GM10248 (cell line): ENCODE measurements at places on chromosomes 1 and 21.
A peak's percentile ranks its signal among the peaks of the same experiment; 100 is the strongest.

GRCh38 chr21:42616446-42616845 lies 37.0 kb upstream of the PDE9A start:
- DNase-seq = no peak

DNA sequence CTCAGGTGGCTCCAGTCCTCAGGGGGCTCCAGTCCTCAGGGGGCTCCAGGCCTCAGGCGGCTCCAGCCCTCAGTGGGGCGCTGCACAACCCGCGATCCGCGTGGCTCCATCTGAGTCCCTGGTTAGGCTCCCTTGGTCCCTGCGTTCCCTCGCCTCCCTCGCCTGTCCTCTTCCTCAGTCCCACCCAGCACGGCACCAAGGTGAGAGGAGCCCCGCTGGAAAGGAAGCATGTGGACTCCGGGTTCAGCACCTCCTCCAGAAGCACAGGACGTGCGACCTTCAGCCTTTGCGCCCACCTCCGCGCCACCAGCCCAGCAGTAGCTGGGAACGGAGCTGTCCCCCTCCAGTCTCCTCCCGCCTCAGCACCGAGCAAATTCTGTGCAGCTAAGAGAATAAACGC lies 8.1 kb upstream of the OR2M5 start:
- DNase-seq = no peak

DNA sequence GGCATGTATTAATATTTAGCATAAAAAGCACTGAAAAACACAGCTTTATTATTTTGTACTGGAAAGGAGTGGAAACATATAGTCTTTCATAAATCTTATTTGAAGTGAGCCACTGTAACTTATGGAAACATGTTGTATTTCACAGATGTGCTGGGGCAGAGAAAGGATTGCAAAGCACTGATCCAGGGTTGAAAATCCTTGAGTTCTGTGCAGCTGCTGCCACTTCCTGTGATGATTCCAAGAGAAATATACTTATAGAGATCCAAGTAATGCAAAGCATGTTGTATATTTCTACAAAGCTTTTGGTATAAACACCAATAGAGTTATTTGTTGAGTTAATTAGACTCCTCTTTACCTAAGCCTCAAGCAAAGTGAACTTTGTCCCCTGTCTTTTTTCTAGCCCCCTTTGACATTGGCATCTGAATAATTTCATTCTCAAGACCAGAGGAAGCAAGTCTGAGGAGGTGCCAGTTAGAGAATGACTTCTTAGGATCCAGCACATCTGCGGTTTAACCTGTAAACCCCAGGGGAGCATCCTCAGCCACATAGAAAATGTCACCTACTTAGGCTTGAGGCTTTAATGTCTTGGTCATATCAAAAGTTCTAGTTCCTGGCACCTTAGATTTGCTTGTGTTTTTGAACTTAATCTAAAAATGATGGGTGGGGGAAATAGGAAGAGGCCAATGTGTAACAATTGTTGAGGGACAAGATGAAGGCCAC lies 173.3 kb downstream of the FASLG start:
- DNase-seq = no peak

- DNase-seq = no peak
Observed at GRCh38 chr1:162578071-162578700, 16.7 kb downstream of the UAP1 start.

- no peak for DNase-seq
Observed at GRCh38 chr1:90133133-90133532, 138.2 kb downstream of the ZNF326 start.

- no peak for DNase-seq
Observed at GRCh38 chr1:174740249-174740968, 259.3 kb upstream of the CACYBP start.

- DNase-seq = no peak
Observed at GRCh38 chr1:15051882-15052528, 101.5 kb upstream of the TMEM51 start.

DNA sequence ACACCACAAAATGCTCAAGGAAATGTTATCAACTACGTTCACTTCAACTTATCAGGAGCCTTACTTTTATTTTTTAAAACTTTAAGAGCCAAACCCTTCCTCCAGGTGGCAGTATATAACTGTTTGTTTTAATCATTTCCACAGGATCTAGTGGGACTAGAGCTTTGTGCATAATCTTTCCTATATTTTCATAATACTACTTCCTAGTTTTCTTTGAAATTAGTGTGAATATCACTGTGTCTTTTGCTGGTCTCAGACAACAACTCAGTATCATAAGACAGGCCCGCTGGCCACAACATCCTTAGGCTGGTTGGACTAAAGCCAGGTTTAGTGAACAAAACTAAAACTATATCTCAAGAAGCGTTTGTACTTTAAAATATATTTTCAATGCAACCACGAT lies 145.5 kb downstream of the TIAM1 start:
- DNase-seq = peak; percentile 38

- DNase-seq = no peak
Observed at GRCh38 chr1:72278461-72278860, 3.9 kb downstream of the NEGR1 start.

- DNase-seq = no peak
Observed at GRCh38 chr1:11245904-11246719, 16.2 kb downstream of the MTOR start.

GRCh38 chr1:228782662-228783417 lies 47.6 kb downstream of the RHOU start:
- no peak for DNase-seq

DNA sequence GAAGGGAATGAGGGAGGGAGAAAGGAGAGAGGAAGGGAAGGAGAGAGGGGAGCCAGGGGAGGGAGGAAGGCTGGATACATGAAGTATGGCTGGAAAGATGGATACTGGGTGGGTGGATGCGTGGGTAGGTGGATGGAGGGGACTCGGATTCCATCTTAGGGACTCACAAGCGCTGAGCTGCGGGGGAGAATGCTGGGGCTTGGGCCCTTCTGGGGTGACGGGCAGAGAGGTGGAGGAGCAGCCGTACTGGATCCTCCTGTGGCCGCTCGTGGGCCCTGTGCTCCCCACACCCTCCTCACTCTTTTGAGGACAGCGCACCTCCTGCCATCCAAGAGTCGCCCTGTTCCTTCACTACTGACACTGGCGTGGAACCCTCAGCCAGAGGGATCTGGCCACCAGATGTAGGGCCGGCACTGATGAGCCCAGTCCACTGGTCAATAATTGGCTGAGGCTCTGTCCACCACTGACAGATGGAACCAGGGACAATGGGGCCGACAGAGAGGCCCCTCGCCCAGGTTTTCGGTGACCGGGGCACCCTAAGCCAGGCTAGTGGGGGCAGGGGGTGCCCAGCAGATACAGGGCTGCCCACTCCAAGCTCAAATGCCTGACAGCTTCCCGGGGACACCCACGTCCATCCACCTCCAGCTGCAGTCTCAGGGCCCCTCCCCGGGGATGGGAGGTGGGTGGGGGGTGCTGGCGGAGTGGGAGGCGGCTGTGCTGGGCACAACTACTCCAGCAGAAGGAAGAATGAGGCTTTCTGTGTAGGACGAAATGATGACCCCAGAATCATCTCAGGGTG lies 4.4 kb upstream of the ACTRT2 start:
- DNase-seq = no peak

GRCh38 chr1:119795261-119796200 lies 15.7 kb downstream of the REG4 start:
- DNase-seq = no peak

DNA sequence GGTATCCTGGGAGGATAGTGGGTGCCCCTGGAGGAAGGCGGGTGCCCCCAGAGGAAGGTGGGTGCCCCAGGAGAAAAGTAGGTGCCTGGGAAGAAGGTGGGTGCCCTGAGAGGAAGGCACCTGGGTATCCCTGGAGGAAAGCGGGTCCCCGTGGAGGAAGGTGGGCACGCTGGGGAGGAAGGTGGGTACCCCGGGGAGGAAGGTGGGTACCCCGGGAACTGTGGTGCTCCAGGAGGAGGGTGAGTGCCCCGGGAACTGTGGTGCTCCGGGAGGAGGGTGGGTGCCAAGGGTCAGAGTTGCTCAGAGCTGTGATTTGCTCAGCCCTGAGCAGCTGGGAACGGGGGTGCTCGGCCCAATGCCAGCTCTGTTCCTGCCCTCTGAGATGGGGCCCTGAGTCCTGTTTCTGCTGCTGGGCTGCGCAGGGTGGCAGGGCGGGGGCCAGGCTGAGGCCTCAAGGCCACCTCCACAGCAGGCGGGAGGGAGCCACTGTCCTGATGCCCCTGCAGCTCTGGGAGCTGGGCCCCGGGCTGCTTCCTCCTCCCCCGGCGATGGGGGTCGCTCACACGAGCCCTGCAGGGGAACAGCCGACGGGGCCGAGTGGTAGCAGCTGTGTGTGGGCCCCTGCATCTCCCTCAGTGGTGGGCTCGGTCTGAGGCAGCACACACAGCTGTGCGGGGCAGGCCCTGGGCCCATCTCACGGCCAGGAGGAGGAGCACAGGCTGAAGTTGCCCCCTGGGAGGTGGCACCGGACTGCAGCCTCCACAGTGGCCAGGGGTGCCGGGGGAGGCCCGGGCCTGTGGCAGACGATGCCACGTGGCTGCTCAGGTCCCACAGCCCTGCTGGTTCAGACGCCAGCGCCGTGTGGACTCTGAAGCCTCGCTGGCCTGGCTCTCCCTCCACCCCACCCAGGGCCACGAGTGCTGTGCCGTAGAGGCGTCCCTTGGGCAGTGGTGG lies 57.4 kb downstream of the SLX9 start:
- DNase-seq = no peak

DNA sequence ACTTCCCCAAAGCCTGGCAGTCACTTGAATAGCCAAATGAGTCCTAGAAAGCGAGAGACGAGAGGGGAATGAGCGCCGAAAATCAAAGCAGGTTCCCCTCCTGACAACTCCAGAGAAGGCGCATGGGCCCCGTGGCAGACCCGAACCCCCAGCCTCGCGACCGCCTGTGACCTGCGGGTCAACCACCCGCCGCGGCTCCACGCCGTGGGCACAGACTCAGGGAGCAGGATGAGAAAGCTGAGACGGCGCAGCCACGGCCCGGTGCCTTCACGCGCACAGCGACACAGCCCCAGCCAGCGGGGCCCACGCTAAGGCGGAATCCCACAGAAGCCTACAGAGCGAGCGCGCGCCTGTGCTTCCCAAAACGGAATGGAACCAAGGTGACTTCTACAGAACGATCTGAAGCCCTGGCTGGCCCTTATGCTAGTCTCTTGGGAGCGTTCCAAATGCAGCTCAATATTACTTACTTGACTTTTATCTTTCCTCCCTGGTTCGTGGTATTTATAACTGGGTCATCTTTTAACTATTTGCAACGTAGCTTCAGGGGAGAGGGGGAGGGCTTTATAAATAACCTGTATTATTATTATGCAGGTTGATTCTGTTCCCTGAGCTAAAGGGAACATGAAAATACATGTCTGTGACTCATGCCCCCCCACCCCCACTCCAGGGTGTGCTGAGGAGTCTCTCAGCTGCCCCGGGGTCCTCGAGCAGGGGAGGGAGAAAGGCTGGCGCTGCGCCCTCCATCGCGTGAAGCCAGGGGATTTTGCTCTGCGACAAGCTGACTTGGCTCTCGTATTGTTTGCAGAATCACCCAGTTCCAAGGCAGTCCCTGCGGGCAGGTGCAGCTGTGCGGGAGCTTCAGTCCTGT lies 1.7 kb downstream of the TSPEAR start:
- no peak for DNase-seq

DNA sequence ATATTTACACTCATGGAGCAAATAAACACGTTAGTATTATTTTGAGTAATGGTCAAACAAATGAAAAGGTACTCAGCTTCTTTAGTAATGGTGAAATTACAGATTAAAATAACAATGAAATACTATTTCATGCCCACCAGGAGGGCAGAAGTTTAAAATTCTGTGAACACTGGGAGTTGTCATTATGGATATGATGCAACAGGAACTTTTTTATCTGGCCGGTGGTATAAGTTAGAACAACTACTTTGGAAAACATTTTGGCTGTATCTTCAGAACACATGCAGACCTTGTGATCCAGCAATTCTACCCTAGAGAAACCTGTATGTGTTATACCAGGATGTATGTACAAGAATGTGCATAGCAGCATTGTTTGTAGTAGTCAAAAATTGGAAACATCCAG lies 23.2 kb upstream of the PPP1R8 start:
- no peak for DNase-seq

DNA sequence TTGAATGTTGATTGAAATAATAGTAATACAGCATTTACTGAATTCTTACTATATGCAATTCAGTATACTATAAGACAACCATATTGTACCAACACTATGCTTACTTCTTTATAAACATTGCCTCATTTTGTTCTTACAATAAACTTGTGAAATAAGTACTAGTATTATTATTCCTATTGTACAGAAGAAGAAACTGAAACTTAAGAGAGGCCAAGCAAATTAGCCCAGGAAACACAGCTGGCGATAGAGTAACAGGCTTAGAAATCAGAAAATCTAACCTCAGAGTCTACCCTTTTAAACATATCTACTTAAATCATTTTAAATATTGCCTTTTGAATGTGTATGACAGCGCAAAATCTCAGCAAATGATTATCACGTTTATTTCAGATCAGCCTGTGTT lies 41.7 kb downstream of the FASLG start:
- no peak for DNase-seq

GRCh38 chr1:3735027-3735681 lies 17.1 kb upstream of the CCDC27 start:
- no peak for DNase-seq

GRCh38 chr1:56543783-56544612 lies 35.4 kb downstream of the PLPP3 start:
- no peak for DNase-seq

DNA sequence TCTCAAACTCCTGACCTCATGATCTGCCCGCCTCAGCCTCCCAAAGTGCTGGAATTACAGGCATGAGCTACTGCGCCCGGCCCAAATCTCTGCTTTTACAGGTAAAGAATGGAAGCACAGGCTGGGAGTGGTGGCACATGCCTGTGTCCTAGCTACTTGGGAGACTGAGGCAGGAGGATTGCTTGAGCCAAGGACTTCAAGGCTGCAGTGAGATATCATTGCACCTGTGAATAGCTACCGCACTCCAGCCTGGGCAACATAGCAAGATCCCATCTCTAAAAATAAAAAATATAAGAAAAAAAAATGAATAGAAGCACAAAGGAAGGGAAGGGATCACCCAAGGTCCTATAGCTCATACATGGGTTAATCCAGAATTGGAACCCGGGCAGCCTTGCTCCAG lies 15.0 kb downstream of the ALPL start:
- no peak for DNase-seq

GRCh38 chr21:31173881-31174555 lies 135.7 kb upstream of the KRTAP19-8 start:
- no peak for DNase-seq
